ENCODE measurements at places on chromosomes 16 and 17.
A peak's percentile ranks its signal among the peaks of the same experiment; 100 is the strongest.

DNA sequence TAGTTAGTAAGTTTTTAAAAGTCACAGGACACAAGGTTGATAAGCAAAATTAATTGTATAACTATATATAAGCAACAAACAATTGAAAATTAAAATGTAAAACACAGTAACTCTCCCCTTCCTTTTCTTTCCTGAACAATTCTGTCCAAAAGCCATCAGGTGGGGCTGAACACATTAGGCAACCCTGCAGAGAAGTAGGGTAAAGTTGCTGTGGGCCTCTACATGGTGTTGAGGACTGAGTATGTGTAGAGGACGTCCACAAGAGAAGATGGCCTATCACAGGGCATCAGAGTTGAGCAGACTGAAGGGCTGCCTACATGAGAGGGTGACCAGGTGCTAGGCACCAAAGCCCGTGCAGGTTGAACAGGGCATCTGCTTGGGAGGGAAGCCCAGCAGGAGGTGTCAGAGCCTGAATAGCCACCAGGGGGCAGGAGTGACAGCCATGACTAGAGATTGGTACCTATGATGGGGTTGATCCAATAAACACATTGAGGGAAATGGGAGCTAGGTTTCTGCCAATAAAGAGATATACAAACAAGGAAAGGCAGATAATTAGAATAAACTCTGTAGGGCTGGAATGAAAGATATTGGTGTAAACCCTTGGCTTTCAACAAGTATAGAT is 415.1 kb downstream of the NPIPA8 start:
- peak; percentile 37 for DNase-seq

DNA sequence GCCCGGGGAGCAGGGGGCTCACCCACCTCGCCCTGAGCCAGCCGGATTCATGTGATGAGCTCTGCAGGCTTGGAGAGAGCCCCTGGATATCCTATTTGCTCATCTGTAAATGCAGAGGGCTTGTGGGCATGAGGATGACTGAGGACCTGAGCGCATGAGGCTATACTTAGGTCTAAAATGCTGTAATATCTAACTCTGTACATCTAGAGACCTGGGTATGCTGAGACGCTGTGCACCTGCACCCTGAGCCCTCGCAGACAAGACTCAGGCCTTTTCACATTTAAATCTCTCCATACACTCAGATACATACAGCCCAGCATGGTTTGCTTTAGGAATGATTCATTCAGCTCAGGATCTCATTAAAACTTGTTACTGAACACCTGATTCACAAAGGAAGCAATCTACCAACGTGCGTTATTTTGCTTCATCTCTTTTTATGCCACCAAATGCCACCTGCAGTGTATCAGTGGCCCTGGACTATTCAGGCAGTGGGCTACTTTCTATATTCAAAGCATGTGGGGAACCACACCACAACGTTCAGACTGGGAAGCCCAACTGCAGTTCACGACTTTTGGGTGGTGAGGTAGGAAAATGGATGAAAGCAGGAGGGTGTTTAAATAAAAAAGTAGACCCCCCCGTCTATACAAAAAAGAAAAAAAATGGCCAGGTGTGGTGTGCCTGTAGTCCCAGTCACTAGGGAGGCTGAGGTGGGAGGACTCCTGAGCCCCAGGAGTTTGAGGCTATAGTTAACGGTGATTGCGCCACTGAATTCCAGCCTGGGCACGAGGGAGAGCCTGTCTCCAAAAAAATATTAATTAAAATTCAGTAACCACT is 12.0 kb downstream of the USP7 start:
- no peak for DNase-seq

GRCh38 chr16:27764869-27765675 is 215.1 kb downstream of the KATNIP start:
- no peak for DNase-seq

DNA sequence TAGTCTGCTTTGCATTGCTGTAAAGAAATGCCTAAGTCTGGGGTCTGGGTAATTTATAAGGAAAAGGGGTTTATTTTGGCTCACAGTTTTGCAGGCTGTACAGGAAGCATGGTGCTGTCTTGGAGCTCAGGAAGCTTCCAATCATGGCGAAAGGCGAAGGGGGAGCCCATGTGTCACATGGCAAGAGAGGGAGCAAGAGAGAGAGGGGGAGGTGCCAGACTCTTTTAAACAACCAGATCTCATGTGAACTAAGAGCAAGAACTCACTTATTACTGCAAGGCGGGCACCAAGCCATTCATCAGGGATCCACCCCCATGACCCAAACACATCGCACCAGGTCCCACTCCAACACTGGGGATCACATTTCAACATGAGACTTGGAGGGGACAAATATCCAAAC is 148.2 kb upstream of the HS3ST2 start:
- DNase-seq, result no peak

GRCh38 chr16:549544-550263 is 10.5 kb upstream of the PRR35 start:
- DNase-seq, result no peak

Measured in HuH-7 (cell line).